ENCODE measurements at places on chromosomes 2 and 18.

GRCh38 chr2:179344280-179344964 lies 79.8 kb upstream of the SESTD1 start:
- no peak for DNase-seq

DNA sequence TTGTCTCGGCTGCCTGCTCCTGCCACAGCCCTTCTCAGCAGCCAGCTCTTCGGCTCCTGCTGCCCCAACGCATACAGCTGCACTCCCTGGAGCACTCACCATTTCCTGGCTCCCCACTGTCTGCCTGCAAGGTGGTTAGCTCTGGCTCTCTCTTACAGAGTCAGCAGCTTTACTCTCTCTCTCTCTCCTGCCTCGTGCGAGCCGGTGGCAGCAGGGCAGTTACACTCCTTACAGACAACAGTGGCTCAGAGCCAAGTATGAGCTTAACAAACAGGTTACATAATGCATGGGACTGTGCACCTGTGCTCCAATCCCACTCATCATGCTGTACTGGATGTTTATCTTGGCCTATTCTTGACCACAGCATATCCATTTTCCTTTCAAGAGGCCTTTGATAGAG lies 47.4 kb upstream of the DNAJC10 start:
- DNase-seq: peak; percentile 12

DNA sequence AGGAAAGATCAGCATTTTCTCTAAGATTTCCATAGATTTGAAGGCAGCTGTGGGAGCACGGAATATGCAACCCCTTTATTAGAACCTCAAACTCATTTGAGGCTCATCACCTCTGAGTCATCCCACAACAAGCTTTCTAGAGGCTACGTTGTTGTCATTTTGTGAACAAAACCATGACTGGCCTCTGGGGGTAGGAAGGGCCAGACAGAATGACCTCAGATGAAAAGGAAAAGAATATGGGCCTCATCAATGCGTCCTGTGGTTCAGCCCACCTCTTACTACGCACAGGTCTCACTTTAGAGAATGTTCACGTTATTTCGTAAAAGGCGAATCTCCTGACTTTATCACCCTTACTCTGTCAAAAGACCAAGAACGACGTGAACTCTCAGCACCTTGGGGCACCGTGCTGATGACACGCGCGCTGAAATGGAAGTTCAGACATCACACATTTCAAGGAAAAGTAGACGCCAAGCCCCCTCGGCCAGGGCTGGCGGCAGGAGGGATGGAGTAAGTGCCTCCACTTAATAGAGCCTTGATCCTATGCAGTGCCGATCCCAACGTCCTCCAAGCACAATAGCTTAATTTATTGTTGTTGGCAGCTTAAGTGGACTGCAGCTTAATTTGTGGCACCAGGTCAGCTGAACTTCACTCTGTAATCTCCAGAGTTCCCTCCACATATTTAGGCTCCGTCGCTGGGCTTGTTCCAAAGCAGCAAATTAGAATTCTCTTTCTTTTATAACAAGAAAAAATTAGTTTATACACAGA lies 208.3 kb downstream of the EIPR1 start:
- no peak for DNase-seq

GRCh38 chr18:74990563-74991081 lies 218.3 kb downstream of the PTGR3 start:
- DNase-seq: no peak

GRCh38 chr18:59655676-59656075 lies 41.5 kb downstream of the CCBE1 start:
- no peak for DNase-seq

- no peak for DNase-seq
Measured at GRCh38 chr18:26207937-26208336, 18.3 kb upstream of the TAF4B start.

DNA sequence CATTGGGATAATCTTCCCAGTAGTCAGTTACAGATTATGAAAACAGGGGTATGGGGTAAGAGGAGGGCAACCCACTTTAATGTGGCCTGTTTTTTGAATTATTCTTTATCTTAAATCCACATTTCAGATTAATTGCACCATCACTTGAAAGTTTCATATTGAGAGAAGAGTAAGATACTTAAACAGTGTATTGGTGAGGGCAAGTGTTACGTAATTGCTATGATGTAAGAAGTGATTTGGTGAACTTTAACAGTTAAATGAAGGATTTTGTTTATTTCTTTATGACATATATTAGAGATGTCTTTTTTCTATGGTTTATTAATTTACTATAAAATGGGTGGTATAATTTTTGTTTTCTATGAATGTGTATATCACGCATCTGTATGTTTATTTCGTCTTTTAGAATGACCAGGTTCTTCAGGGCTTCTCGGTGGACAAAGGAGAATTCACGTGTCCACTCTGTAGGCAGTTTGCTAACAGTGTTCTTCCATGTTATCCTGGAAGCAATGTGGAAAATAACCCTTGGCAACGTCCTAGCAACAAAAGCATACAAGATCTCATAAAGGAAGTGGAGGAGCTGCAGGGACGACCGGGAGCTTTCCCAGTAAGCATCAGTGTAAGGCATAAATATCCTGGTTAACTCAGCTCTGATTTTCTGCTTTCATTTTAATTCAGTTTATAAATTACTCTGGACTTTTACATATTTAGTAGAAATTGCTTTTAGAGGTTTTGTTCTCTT lies 171.2 kb upstream of the MYO3B start:
- peak; percentile 25 for DNase-seq
